Caki2 (cell line): ENCODE measurements at places on chromosomes 1 and 21. TPM values are rescaled to one million over a fixed set of nuclear protein-coding genes. Genes with fewer than 3 reads are reported as not detected.
A peak's percentile ranks its signal among the peaks of the same experiment; 100 is the strongest.

DNA sequence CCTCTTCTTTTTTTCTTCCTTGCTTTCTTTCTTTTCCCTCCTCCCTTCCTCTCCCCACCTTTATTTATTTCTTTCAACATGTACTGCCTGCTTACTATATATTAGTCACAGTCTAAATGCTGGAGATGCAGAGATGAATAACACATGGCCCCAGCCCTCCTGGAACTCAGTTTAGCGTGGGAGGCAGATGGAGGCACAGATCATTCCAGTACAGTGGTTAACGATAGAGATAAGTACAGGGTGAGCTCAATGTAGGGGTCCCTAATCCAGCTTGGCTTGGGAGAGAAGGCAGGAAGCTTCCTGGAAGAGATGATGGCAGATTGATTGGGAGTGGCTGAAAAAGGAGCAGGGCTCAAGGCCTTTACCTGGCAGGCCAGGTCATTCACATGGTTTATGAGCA lies 55.6 kb upstream of the PPP2R5A start:
- DNase-seq, result no peak

DNA sequence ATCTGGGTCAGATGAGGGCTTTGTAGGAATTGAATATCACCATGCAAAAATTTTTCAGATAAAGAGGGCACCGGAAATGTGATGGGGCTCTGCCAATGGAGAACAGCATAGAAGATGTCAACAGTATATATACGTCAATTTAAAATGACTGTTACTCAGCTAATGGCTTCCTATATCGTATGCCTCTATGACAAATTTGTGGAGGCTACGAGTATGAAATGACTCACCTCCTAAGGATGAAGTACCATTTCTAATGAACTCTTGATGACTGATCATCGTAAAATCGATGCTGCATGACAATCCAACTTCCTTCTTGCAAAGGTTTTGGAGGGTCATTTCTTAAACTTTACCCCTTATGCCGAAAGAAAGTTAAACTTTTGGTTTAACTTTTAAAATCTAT lies 450.3 kb upstream of the ZP4 start:
- DNase-seq, result peak; percentile 67

GRCh38 chr1:90412563-90412962 lies 304.5 kb downstream of the BARHL2 start:
- no peak for DNase-seq

- no peak for DNase-seq
Measured at GRCh38 chr1:119489201-119489600, 17.8 kb upstream of the HSD3B1 start.

- DNase-seq, result no peak
Measured at GRCh38 chr1:99829269-99829668, 20.9 kb upstream of the AGL start.

Gene GATAD2B
- 1.1 and 1.4 TPM in 2 replicates for total RNA-seq

Gene TRIM17
- not detected in 2 replicates for total RNA-seq

DNA sequence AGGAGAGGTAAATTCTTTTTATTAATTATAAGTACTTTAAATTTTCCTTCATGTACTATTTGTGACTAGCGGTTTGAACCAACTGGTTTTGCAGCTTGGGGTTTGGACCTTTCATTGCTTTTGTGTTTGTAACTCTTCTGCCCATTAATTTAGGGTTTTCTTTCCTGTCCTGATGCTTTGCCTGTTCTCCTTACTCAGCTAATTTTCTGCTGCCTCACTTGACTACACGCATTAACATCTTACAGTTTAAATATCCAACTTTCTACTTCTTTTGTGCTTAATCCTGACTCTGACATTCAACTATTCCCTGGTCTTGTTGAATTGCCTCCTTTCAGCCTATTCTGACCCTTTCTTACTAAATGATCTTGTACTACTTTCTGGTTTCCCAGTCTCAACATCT lies 135.6 kb downstream of the PTPRC start:
- no peak for DNase-seq

Gene RNU1-3
- not detected in 2 replicates for total RNA-seq

GRCh38 chr1:32111789-32112188 lies 3.9 kb downstream of the KPNA6 start:
- peak; percentile 34 for DNase-seq

GRCh38 chr1:40653851-40654537 lies 11.5 kb downstream of the RIMS3 start:
- no peak for DNase-seq

DNA sequence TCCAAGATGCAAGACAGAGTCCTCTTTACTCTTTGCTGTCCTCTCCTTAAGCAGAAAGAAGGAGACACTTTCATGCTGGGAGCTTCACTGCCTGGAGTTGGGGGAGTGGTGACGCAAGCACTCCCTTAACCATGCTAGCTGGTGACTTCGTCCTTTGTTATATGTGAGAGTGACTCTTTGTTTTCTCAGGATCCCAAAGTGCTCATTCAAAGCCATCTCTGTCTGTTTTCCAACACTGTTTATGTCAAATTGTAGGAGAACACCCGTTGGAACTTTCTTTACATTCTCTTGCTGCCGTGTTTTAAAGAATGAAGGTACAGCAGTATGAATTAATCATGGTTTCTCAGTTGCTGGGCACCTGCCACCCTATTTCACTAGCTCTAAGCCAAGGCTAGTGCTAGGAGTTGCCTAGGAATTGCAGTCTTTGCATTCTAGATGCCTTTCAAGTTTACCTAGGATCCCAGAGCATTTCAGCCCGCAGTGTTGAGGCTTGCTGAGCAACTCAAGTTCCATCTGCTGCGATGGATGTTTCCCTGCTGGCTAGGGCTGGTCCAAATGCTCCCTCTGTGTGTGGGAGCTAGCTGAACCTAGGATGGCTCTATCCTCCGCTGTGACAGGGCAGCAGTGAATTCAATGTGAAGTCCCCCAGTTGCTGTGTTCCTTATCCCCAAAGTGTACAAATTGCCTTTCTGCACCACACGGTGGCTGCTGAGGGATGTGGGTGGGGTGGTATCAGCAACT lies 82.6 kb upstream of the GPR52 start:
- DNase-seq, result no peak

GRCh38 chr1:25807480-25808390 lies 7.7 kb downstream of the SELENON start:
- no peak for DNase-seq

Gene CELA2A
- not detected in 2 replicates for total RNA-seq

Gene PGLYRP4
- total RNA-seq, result not detected in 2 replicates

Gene CYP2J2
- total RNA-seq, result 0.20 and 4.5 TPM in 2 replicates

- DNase-seq, result no peak
Measured at GRCh38 chr1:10789047-10789791, 7.2 kb downstream of the CASZ1 start.
